ENCODE measurements at places on chromosomes 2 and 18.

DNA sequence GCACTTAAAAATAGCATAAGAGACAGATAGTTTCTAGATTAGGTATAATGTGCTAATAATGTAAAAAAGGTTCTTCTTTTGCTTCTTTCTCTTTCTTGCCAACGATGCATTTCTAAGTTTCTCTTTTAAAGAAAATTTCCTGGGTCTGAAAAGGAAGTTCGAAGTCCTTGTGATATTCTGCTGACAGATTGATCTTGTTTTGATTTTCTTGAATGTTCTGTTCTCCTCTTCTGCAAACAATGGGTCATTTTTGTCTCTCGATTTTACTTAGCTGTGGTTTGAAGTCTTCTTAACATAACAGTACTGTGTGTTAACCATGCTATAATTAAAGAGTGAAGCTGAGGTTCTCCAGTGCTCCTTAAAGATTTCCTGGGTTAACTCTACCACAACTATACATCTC is 61.1 kb upstream of the ACYP2 start:
- DNase-seq = no peak

DNA sequence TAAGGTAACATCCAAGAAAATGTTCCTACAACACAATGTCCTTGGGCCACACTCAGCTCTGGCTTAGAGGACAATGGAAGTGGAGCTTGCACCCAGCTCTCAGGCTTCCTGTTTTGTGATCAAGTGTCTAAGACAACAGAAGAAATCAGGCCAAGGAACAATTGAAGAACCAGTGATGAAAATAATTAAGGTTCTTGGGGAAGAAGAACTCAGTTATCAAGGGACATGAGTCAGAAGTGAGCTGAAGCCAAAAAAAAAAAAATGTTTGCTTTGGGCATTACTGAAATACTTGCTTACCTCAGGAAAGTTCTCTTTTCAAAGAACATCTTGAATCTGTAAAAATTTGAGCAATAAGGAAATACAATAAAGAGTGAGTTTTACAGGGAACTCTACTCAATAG is 299.0 kb downstream of the FBXO15 start:
- DNase-seq = no peak

- DNase-seq = no peak
Measured at GRCh38 chr2:3107567-3107966, 270.1 kb downstream of the EIPR1 start.

GRCh38 chr2:218953366-218953954 is 6.0 kb upstream of the CDK5R2 start:
- no peak for DNase-seq

GRCh38 chr18:10851824-10852319 is 297.5 kb downstream of the PIEZO2 start:
- no peak for DNase-seq

GRCh38 chr2:59912042-59912441 is 641.4 kb downstream of the BCL11A start:
- no peak for DNase-seq

DNA sequence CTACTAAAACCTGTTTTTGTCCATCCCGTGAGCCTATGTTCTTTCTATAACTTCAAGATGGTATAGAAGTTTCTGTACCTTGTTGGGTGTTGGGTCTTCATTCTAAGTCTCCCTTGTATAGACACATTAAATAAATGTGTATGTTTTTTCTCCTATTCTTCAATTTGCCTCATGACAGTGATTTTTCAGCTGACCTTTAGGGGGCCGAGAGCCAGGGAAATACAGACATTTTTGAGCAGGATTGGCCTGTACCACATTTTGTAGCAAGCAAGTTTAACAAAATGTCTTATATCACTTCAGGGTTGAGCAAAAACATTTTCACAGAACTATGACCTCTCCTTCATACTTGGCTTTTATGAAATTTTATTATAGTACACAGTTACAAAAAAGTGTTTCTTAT is 495.4 kb upstream of the CDH7 start:
- no peak for DNase-seq

DNA sequence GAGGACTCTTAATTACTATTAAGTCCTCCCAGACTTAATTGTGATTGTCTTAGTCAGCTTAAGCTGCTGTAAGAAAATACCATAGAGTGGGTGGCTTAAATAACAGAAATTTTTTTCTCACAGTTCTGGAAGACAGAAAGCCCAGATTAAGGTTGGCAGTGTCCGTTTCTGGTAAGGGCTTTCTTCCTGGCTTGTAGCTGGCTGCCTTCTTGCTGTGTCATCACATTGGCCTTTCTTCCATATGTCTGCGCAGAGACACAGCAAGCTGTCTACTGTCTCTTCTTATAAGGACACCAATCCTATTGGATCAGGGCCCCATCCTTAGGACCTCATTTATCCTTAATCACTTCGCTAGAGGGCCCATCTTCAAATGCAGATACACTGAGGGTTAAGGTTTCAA is 38.5 kb downstream of the ASXL3 start:
- DNase-seq = no peak

DNA sequence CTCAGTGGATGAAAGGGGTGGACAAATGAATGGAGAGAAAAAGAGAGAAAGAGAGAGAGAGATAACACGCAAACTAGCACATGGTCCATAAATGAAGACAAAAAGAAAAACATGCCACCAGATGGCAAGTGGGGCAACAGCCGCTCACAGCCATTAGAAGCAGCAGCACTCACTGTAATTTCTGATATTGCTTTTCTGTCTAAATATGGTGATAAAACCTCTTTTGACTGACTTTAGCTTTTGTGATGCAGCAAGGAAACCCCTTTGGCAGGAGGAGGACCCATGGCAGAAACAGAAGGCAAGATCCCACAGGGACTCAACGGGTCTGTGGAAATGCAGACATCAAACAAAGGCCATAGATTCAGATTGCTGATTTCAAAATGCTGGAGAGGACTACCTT is 88.0 kb upstream of the CDH20 start:
- DNase-seq = no peak

DNA sequence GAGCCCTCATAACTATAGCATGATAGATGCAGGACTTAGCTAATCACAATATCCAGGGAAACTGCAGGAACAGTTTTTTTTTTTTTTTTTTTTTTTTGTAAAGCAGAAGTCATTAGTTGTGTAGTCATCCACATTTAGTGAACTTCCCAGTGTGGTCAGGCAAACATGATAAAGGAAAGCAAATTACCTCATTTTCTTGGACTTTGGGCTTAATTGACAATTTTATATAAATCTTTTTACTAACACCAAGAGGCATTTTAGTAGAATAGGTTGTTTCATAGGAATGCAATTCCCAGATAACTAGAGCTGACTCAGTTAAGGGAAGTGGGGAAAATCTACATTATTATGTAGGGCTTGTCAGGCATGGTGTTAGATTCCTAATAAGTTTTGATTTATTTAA is 142.7 kb upstream of the GCFC2 start:
- DNase-seq = no peak

- DNase-seq = no peak
Measured at GRCh38 chr2:180238729-180239128, 231.6 kb upstream of the CWC22 start.

DNA sequence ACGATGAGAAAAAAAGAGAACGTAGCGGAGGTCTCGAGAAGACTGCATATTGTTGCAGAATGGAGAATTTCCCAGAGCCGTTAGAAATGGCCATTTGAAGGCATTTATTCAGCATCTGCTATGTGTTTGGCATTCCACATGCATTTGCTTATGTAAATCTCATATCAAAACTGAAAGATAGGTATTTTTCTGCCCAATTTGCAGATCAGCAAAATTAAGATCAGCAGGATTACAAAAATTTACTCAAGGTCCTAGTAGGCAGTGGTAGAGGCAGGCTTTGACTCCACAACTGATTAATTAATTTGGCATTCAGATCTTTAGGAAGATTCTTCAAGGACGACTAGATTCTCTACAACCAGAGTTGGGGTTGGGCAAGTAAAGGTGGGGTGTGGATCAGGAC is 1.8 kb upstream of the E2F6 start:
- DNase-seq = no peak

- DNase-seq = peak; percentile 34
Measured at GRCh38 chr2:222738809-222739208, 67.4 kb downstream of the MOGAT1 start.

DNA sequence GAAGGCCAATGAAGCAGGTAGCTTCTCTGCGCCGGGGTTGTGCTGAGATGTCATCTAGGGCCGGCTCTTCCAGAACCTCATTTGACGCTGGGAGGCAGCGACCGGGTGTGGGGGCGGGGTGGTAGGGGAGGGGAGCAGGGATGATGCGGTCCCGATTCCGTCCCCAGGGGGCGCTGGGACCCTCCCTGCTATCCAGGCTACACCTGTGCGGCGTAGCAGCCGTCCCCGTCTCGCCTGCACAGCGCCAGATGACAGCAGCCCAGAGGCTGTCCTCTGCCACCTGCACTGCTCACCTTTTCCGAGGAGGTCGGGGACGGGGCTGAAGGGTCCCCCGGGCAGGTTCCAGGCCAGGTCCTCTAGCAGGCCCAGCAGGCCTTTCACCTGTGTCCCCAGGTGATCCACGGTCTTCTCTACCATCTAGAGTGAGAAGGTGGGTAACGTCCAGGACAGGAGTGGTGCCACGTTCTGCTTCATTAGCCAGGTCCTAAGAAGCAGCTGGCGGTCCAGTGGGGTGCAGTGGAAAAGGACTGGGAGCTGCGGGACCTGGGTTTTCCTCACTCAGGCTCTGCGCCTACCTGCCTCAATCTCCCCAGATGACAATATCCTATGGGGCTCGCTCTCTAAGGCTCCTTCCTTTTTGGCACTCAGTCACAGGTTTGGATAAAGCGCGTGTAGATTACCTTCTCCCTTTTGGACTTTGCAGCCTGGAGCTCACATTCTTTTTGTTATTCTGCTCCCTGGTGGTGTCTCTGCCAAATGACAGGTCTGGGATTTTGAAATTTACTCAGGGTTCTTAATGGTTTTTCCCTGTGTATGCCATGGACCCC is 56.0 kb upstream of the RAB6C start:
- DNase-seq = peak; percentile 42

DNA sequence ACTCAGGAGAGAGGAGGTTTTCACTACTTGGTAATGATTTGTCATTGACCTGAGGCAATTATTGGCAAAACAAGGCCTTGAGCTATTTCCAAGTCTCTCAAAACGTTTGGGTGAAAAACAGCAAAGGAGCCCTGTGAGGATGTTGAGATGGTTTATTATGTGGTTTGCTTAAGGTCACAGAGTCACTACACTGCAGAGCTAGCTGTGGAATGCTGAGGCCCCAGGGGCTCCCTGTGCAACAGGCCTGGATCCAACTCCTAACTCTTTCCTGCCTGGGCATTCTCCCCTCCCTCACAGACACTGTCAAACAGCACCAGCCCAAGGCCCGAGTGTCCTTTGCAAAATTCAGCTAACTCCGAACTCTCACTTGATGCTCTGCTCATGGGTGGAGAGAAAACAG is 754.6 kb upstream of the SOX11 start:
- no peak for DNase-seq

- DNase-seq = no peak
Measured at GRCh38 chr18:63972002-63972376, 2.1 kb downstream of the SERPINB8 start.

DNA sequence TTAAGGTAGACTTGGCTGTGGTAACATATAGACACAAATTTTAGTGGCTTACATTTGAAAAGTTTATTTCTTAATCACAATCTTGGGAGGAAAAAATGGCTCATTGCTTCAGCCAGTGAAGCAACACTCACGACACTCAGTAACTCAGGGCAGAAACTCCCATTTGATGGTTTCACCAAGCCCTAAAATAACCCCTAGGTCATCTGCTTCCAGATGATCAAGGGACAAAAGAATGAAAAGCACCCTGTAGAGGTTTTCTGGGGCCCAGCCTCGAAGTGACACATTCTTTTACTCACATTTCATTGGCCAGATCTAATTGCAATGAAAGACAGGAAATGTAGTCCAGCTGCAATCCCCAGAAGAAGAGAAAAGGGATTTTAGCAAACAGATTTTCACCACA is 275.9 kb downstream of the TMX3 start:
- DNase-seq = no peak

DNA sequence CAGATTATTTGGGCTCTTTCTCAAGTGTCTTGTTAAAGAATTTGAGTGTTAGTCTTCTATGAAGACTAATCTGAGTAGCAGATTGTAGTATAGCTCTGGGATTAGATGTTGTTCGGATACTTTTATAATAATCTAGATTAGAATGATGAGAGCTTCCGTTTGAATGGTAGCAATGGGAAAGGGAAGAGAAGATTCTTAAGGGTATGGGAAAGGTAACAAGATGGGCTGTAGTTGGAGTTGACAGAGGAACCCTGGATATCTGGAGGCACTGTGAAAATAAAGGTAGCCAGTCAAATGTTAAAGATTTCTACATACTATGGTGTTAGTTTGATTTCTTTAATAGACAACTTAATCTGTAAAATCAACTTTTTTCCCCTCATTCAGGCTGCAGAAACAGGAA is 4.7 kb downstream of the DDX1 start:
- DNase-seq = no peak

GRCh38 chr2:60355849-60356261 is 197.6 kb downstream of the BCL11A start:
- DNase-seq = no peak

DNA sequence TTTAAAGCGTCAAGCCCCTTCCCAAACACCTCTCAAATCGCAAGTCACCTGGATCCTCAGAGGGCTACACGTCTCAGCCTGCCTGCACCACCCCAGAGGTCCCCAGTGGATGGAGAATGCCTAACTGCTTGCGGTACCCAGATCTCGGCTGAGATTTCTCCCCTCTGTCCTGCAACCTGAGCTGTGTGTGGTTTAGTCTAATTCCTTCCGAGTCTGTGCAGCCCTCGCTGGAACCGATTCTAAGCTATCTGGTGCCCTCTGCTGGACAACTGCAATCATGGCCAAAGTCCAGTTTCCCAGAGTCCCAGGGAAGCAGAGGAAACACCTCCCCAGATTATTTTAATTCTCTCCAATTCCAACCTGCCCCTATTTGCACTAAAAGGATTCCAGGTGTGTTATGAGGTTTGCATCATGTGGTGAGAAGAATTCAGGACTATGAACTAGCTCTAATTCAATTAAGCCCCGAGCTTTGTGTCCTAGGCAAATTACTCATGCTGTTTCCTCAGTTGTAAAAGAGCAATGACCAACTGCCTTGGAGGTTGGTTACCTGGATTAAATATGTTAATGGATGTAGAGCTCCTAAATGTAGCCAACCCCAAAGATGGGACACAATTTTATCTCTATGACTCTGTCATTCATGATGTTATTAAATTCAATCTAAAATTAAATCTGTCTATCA is 276.1 kb upstream of the NCKAP5 start:
- DNase-seq = peak; percentile 63

DNA sequence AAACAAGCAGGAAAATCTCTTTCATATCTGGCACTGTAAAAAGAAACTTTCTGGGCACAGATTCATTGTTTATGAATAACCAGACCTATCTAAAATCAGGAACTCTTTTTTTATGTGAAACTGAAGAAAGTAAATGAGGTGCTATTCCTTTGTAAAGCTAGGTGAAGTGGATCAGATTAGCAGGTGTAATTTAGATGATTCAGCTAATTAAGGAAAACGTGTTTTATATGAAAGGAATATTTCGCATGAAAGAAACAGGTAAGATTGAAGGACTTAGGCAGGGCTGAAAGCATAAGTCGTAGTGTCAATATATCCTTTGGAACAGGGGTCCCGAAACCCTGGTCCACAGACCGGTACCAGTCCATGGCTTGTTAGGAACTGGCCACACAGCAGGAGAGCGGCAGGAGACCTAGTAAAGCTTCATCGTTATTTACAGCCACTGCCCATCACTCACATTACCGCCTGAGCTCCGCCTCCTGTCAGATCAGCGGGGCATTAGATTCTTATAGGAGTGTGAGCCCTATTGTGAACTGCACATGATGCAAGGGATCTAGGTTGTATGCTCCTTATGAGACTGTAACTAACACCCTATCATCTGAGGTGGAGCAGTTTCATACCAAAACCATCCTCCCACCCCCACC is 20.3 kb upstream of the XIRP2 start:
- no peak for DNase-seq

All from DND-41 (cell line).